ENCODE measurements at places on chromosomes 3 and 15.

GRCh38 chr3:112115161-112115739, 17.8 kb downstream of the GCSAM start:
- DNase-seq: no peak

GRCh38 chr3:59320080-59320479, 270.3 kb upstream of the CFAP20DC start:
- DNase-seq: no peak

DNA sequence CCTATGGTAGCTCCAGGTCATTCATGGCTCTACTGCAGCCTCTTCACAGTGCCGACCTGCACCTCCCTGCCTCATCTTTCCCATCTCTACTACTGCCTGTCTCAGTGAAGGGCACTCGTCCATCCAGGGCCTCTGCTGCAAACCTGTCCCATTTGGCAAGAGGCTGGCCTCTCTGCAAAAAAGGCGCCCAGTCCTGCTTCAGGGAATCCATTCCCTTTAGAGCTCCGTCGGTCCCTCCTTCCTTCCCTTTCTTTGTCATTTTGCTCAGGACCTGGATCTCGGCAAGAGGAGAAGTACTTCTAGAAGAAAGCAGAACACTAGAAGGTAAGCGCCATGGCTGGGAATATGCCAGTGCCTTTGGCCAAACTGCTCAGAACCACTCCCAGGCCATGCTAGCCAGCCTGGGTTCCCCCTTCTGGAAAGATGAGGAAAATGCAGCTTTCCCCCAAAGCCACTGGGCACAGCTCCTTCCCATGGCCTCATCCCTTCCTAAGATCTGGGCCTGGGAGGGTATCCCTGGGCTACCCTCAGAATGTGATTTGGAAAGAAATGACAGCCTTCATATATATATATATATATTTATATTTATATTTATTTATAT, 6.4 kb upstream of the ISL2 start:
- no peak for DNase-seq

DNA sequence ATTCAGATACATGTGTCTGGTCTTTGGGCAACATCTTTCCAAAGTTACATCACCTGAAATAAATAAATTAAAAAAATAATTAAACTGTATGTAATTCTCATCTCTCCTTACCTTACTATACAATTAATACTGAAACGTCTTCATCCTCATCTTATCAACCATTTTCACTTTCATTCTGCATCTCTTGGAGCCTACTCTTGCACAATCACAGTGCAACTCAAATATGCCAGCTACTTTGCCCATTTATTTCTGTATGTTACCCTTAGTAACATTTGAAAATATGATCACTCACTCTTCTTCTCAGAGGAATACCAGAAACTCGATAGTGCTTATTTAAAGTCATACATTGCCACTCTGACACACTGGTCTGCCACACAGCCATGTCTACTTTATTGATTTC, 1357.1 kb upstream of the CADM2 start:
- DNase-seq: no peak

DNA sequence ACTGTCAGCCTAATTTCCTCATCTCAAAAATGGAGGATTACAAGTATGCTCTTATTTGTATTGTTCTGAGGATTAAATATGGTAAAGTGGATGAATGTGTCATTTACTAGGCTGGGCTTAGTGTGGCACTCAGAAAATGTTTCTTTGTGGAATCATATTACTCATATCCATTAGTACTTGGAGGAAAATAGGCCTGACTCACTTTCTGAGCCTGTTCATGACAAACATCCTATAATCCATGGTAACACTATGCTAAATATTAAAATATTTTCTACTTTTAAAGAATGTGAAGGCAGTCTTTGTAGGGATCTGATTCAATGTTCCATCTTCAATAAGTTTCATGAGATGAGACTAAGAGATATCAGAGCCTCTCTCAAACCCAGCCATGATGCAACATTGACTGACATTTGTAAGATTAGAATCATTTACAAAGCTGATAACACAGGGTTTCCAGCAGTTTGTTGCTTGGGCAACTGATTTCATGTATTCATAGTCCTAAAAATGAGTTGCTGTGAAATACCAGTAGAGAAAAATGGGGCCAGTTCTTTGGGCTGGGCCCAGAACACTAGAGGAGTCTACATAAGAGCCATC, 1048.5 kb downstream of the NTRK3 start:
- no peak for DNase-seq

- no peak for DNase-seq
Measured at GRCh38 chr3:189698811-189699210, 67.6 kb downstream of the TP63 start.

DNA sequence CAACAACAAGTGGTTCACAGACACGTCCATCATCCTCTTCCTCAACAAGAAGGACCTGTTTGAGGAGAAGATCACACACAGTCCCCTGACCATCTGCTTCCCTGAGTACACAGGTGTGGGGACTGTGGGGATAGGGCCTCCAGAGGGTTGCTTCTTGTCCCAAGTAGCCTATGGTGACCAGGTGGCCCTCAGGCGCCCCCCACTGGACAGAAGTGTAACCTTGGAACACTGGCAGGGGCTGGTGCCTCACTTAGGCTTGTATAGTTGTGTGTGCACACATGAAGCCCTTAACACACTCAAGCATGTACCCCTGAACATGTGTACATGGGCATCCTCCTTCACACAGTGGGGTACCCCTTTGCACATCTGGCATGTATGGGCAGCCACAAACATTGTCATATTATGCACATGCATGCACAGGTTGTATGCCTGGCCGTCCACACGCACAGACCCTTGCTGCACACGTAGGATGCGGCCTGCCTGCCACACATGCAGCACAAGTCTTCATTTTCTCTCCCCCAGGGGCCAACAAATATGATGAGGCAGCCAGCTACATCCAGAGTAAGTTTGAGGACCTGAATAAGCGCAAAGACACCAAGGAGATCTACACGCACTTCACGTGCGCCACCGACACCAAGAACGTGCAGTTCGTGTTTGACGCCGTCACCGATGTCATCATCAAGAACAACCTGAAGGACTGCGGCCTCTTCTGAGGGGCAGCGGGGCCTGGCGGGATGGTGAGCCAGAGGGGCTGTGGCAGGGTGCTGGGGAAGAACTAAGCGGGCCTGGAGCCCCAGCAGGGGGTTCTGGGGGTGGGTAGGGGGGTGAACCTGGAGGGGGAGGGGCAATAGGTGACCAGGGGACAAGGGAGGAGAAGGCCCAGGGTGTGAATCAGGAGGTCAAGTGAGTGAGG, 11.7 kb upstream of the SEMA3B start:
- no peak for DNase-seq
